Activated CD4-positive, alpha-beta T cell treated with anti-CD3 and anti-CD28 coated beads, Interleukin-2, amount 50 U/mL, for 16 hours (primary cell): ENCODE measurements at places on chromosomes 5 and 9.
A peak's percentile ranks its signal among the peaks of the same experiment; 100 is the strongest.

- DNase-seq: no peak
Measured at GRCh38 chr9:78676009-78676408, 379.1 kb downstream of the PSAT1 start.

DNA sequence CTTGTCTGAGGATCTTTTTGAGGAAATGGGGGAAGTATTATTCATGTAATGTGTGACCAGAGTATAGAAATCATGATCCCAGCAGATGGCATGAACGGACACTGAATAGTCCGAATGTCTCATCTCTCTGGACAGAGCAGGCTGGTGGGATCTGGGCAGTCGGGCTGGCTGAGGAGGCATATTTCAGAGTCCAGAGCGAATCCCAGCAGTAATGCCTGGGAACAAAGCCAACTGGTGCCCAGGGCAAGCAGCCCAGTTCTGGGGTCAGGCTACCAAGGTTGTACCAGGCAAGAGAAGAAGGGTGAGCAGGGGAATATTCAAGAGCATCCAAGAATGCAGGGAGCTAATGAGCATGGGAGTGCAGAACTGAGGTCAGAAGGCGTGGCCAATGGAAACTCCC is 306.4 kb downstream of the ZSWIM6 start:
- no peak for DNase-seq

DNA sequence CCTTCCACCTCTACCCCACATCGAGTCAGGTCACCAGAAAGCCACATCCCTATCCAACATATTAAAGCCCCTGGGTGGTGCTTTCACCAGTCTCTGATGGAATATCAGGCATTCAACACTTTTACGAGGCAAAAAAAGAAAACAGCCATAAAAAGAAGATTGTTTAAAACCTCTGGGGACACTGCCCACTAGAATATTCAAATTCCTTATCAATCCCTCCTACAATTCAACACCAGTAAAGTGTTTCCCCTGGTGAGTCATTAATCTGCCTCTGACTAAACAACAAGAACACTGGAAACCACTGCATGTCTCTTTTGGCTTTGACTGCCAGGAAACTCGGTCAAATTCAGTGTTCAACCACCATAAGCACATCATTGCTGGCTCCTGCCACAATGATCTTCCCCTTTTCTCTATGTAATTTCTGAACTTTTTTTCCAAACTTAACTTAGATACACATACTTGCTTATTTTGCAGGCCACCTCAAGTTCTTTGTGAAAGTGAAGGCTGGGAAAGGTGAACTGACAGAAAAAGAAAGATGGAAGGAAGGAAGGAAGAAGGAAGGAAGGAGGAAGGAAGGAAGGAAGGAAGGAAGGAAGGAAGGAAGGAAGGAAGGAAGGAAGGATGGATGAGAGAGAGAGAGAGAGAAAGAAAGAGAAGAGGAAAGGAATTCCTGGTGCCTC is 105.3 kb downstream of the PAX5 start:
- peak; percentile 83 for DNase-seq

- no peak for DNase-seq
Measured at GRCh38 chr5:60248901-60249300, 355.4 kb upstream of the PDE4D start.

- no peak for DNase-seq
Measured at GRCh38 chr9:129714511-129715061, 38.3 kb downstream of the PTGES start.

DNA sequence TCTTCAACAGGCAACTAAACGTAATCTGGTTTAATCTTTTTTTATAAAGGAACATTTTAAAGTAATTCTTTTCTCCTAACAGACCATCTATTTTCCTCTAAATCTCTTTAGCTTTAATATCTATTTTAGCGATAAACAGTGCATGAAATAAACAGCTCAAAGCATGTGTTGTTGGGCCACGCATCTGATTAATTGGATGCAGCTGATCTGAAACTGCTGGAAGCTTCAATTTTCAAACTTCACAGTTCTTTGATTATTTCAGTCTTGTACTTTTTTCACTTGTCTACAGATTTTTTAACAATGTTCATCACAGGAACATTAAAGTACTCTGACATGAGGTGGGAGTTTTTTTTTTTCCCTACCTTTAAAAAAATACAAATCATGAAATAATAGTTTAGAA is 443.6 kb downstream of the HCN1 start:
- DNase-seq: no peak
